ENCODE measurements at places on chromosomes 3 and 15.
A peak's percentile ranks its signal among the peaks of the same experiment; 100 is the strongest.

DNA sequence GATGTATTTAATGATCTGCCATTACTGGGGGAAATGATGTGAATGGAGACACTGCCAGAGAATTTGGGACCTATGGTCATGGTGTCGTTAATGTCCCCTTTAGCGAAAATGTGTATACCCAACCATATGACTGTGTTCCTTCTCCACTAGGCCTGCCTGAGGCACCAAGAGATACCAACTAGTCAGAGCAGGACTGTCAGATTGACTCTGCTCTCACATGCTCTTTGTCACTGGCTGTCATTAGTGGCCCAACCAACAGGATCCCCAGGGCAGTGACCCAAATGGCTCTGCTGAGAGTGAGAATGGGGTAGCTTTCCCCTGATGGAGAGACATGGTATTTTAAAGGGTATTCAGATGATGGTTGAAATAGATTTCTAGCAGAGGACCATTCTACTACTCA is 2.8 kb downstream of the TAGLN3 start:
- DNase-seq, result no peak

- DNase-seq, result peak; percentile 41
These were observed 56.8 kb downstream of the IGSF11 start for GRCh38 chr3:118977671-118978392.

DNA sequence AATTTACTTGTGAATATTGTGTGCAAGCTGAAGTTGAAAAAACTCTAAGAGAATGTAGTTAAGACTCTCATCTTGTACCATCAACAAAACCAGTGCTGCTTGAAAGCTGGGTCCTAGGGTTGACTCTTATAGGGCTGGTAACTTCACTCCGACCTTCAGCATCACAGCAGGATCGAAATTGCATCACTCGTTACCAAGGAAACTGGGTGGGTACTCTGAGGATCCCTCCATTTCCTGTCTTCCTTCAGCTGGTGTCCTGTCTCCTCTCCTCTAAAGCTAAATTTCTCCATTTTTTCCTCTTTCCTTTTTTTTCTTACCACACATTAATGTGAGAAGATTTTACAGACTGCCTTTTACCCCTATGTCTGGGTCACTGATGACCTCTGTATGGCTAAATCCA is 3.0 kb upstream of the APH1B start:
- no peak for DNase-seq

DNA sequence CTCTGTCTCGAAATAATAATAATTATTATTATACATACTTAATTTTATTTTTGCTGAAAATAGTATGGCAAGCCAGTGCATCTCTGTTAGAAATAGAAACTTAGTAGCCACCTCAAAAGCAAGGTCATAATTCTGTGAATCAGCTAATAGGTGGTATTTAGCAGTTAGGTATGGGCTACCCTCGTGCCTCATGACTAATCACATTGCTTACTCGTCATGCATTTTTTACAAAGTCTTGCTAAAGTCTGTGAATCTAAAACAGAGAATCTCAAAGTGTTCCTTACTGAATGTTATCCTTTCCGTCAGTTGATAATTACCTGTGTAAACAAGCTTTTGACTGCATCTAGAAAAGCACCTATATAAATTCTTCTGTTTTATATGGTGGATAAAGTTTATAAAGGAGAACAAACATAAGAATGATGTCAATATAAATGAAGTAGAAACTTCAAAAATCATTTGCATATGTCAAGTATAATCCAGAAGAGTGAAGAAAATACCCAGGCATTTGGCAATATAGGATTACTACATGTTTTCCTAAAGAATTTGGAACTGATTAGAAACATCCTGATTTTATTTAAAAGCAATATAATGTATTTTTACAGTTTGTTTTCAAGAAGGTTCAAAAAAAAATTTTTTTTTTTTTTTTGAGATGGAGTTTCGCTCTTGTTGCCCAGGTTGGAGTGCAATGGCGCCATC is 6.2 kb downstream of the PPARG start:
- no peak for DNase-seq

DNA sequence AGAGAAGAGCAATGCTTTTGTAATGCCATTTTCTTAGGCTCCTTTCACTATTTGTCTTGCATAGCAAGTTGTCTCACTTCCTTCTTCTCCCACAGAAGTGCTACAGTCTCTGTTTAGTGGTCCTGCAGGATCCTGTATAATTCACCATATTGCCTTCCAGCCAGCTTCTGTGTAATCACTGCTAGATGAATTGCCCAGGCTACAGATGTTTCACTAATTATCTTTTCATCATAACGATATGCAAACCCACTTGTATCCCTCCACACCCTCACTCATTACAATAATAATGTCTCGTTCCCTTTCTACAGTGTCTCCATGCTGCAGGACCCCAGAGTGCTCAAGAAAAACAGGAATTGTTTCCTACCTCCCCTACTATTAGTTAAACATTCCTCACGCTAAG is 402.9 kb downstream of the TBL1XR1 start:
- DNase-seq, result no peak

DNA sequence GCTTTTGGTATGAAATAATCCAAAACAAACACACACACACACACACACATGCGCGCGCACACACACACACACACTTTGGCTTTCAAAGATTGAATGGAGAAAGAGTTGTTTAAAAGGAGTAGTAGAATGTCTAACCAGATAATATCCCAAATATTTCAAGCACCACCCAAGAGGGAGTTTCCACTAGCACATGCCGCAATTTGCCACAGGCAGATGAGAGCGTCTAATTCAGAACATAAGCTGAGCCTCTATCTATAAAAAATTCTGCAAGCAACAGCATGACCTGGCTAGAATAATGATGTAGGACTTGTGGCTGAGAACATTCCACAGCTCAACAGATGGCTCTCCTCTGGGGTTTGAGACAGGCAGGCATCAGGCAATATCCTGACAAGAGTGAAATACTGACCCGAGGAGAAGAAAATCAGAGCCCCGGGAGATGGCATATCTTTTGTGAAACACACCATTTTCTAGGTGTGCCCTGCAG is 302.5 kb upstream of the GADL1 start:
- DNase-seq, result no peak

DNA sequence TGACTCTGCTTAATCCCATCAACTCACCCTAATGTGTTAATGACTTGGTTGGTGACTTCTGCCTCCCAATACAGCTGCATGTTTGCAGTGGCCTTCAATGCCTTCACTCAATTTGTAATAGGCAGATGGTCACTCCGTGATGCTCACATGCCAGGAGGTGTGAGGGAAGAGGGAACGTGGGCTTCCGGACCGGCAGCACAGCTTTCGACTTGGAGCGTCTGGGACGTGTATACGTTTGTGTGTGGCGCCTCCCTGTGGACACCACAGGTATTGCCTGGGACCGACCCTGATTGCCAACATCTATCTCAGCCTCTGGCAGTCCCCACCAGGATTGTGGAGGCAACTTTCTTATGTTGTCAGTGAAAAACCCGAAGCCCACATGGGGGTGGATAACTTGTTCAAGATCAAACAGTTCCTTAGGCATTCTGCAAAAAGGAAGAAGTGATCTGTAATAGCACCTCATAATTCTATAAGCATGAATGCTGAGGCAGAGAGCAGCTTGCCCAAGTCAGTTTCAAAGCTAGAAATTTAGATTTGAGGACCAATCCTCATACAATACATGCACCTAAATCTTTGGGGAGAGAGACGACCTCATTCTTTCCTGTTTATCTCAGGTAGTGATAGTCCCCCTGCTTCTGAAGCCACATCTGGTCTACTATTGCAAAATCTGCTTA is 16.9 kb downstream of the MRPL46 start:
- DNase-seq, result no peak

DNA sequence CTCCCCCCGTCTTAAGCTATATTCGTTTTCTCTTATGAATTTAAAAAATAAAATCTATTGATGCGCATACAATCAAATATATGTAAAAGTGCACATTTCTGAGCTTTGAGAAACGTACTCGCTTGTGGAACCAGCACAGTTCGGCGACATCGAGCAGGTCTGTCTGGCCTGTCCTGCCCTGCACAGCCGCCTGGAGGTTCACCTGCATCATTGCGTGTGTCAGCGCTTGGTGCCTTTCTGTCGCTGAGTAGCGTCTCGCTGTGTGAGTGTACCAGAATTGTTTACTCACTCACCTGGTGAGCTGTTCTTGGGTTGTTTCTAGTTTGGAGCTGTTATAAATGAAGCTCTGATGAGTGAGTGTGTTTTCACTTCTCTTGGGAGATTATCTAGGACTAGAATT is 104.0 kb downstream of the VGLL4 start:
- no peak for DNase-seq

GRCh38 chr3:183698756-183699155 is 1.2 kb downstream of the YEATS2 start:
- no peak for DNase-seq

DNA sequence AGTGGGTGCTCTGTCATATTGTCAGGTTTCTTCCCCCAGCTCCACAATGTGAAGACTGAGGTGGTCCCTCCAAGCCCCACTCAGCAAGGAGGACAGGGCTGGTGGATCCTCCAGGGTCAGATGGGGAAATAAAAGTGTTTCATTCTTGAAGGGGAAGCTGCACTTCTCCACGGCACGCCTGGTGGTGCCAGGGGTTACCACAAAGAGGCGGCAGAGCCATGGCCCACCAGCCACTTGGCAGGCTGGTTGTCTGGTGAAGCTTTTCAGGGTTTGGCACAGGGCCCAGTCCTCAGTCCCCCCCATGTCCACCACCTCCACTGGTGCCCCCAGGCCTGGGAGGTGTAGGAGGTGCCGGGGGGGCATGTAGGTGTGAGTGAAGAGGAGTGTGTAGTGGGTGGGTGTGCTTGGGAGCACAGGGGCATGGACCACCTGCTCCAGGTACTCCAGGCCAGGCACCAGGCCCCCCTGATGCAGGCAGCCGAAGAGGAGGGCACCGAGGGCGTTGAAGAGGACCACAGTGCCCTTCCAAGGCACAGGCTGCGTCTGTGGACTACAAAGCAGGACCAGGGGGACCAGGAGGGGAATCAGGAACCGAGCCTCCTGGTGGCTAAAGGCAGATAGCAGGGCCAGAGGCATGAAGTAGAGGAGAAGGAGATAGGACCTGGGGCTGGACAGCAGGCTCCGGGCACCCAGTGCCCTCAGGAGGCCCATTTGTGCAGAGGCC is 5.0 kb upstream of the NCBP2 start:
- DNase-seq, result no peak

GRCh38 chr3:40924559-40925141 is 274.7 kb upstream of the CTNNB1 start:
- DNase-seq, result no peak

- no peak for DNase-seq
These were observed 20.4 kb upstream of the SATB1 start for GRCh38 chr3:18445401-18446148.

GRCh38 chr3:4281991-4282390 is 21.2 kb upstream of the SETMAR start:
- DNase-seq, result no peak

- no peak for DNase-seq
These were observed 84.8 kb downstream of the PPCDC start for GRCh38 chr15:75107908-75108838.

- DNase-seq, result no peak
These were observed 23.5 kb downstream of the PAQR9 start for GRCh38 chr3:142940000-142940399.

- no peak for DNase-seq
These were observed 50.0 kb upstream of the CORO2B start for GRCh38 chr15:68528626-68529290.
